ENCODE measurements at places on chromosomes 4 and X.

GRCh38 chr4:41349021-41349420, 92.3 kb downstream of the UCHL1 start:
- DNase-seq, result no peak

DNA sequence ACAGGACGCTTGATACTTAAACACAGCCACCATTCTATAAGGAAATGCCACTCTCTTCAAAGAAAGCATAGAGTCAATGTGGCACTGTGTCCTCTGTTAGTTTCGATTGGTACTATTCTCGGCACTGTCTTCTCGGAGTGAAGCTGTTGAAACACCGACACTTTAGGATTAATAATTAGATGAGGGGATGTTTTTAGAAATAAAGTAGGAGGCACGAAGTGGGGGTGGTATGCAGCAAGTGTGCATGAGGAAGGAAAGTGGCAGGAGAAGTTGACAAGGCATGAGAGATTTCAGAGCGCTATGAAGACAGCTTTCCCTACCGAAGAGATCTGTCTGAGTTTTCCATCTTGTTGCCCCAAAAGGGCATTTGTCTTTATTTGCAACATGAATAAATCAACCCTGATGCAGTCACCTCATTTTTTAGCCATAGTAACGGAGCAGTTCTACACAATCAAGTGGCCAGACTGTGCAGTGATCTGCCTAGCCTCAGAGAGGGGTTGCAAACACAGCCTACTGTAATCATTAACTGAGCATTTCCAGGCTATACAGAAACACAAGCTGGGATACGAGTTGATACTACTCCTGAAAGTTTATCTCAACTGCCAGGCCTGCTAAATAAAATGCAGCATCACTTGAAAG, 8.3 kb downstream of the GPRIN3 start:
- DNase-seq, result no peak

- peak; percentile 79 for DNase-seq
These were observed at the start of gene ETFDH for GRCh38 chr4:158671915-158672806. TSS of gene ETFDH (plus strand) at chr4:158672296. CDS start at chr4:158672457, 161 bp downstream.

GRCh38 chr4:80184053-80184824, 13.1 kb upstream of the PRDM8 start:
- DNase-seq, result peak; percentile 36

DNA sequence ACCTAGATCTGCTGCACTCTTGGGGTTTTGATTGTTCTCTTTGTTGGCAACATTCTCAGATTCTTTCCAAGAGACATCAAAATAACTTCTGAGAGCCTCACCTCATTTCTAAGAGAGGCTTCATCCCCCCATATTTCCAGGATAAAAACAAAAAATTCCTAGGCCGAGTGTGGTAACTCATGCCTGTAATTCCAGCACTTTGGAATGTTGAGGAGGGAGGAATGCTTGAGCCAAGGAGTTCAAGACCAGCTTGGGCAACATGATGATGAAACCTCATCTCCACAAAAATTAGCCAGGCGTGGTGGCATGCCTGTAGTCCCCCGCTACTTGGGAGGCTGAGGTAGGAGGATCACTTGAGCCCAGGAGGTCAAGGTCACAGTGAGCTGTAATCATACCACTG, 477.0 kb downstream of the INPP4B start:
- DNase-seq, result no peak

DNA sequence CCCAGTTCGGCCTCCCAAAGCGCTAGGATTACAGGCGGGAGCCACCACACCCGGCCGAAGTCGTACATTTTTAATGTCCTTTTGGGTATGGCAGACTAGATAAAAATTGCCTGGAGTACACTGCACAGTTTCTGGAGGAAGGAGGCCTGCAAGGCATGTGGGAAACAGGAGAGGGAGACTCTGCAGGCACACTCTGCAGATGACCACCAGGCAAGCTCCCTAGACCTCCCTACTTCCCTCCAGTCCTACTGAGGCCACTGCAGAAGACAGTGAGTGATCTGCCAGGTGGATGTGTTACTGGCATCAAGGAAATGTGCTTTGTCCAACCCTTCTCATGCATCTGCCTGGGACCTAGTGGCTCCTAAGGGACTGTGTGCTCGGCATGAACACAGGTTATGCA, 11.4 kb downstream of the PDLIM3 start:
- no peak for DNase-seq

DNA sequence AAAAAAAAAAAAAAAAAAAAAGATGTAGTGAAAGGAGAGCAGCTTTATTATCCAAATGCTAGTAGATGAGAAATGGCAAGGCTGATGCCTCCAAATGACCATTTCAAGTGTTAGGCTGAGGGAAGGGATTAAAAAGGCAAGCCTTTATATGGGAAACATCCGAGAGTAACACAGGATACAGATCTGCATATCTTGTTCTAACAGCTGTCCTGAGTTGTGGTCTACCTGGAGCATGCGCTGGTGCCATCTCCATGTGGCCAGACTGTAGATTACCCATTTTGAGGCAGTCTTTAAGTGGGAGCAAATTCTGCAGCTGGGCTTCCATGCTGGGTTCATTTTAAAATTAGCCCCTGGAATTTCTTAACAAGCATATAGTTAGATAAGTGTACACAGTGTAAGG, 26.0 kb upstream of the ELF2 start:
- DNase-seq, result no peak

GRCh38 chr4:78612398-78613178, 61.0 kb downstream of the ANXA3 start:
- DNase-seq, result no peak

- no peak for DNase-seq
These were observed 31.7 kb upstream of the MXRA5 start for GRCh38 chrX:3378156-3378555.
